ENCODE measurements at places on chromosomes 5 and 9.

DNA sequence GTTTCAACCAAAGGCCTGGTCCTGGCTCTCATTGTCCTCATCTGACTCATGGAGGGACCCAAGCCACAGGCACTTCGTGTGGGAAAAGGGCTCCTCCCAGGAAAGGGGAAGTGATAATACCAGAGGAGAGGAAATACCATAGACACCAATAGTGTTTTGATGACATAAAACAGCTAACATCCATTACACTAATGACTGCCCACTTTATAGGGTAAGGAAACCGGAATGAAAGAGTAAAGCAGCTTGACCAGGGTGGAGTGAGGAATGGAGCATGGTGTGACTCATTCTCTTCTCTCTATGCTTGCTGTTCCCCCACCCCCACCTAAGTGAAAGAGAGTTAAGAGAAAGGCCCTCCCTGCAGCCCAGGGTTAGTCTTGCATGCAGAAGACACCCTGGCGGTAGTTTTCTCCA, 67.4 kb upstream of the HRH2 start:
- no peak for DNase-seq

- DNase-seq = no peak
These were observed 66.8 kb downstream of the FCHO2 start for GRCh38 chr5:73022471-73023169.

- DNase-seq = no peak
These were observed 189.7 kb upstream of the SLC27A6 start for GRCh38 chr5:128775558-128775957.

DNA sequence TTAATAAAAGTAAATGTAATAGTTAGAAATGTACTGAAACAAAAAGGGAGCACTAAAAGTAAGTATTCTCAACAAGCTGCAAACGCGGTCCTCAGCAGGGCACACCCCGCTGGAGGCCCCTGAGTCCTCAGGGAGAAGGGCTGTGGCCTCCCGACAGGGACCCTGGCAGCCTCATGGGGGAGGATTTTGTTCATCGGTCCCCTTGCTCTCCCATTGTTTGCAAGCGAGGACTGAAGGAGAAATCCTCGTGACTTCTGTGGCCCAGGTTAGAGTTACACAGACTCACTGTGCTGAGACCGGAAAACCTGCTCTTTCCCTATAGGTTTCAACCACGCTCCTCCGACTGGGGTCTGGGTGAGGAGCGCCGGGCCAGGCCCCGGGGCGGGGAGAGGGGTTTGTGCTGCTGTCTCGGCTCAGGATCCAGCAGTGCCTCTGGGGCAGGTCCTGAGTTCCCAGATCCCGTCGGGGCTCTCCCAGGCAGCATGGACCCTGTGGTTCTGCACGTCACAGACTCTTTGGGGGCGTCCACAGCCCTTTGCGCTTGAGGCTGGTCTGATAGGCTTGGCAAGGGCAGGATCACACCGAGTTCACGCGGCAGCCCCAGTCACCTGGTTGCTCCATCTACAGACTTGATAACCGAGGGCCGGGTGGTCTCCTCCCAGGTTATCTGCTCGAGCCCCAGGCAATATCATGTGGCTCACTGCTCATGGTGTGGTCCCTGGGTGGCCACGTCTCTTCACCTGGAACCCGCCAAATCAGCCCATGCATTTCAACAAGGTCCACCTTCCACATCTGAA, 38.8 kb downstream of the MRPL36 start:
- no peak for DNase-seq

- DNase-seq = no peak
These were observed 159.3 kb downstream of the DMAC1 start for GRCh38 chr9:7640231-7640630.

GRCh38 chr9:86141843-86142242, 42.5 kb upstream of the GOLM1 start:
- DNase-seq = no peak

- DNase-seq = no peak
These were observed 2.8 kb downstream of the GRHPR start for GRCh38 chr9:37425298-37425752.

DNA sequence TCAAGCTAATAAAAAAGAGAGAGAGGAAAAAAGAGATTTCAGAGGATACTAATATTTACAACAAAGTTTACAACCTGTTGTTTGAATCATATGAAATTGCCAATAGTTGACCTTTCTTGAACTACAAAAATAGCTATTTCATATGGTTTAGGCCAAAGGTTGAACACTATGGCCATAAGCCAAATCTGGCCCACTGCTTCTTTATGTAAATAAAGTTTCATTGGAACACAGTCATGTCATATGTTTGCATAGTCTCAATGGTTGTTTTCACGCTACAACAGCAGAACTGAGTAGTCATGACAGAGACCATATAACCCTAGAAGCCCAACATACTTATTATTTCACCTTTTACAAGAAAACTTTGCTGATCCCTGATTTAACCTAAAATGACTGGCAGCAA, 20.9 kb downstream of the SEMA5A start:
- no peak for DNase-seq

DNA sequence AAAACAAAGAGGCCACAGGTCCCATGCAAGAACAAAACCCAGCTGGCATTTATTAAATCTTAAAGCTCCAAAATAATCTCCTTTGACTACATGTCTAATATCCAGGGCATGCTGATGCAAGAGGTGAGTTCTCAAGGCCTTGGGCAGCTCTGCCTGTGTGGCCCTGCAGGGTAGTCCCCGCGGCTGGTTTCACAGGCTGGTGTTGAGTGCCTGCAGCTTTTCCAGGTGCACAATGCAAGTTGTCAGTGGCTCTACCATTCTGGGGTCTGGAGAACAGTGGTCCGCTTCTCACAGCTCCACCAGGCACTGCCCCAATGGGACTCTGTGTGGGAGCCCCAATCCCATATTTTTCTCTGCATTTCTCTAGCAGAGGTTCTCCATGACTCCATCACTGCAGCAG, 54.4 kb upstream of the HCN1 start:
- no peak for DNase-seq

GRCh38 chr9:81308404-81308803, 380.9 kb downstream of the TLE1 start:
- DNase-seq = no peak

DNA sequence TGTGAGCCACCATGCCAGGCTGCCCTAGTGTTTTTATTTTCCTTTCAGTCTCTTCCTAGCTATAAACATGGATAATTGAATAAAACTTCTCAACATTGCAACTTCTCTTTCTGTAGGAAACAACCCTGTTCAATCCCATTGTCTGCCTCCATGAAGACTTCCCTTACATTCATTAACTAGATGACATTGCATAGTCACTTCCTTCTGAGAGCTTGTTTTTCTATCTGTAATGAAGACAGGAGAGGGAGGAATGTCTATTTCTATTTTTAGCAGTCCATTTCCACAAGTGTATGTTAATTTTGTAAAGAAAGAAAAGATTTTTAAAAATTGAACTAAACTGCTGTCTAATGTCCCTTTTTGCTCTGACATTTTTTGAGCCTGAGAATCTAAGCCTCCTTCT, 55.6 kb upstream of the MELK start:
- DNase-seq = no peak

GRCh38 chr9:100669968-100670367, 92.1 kb downstream of the CAVIN4 start:
- no peak for DNase-seq

DNA sequence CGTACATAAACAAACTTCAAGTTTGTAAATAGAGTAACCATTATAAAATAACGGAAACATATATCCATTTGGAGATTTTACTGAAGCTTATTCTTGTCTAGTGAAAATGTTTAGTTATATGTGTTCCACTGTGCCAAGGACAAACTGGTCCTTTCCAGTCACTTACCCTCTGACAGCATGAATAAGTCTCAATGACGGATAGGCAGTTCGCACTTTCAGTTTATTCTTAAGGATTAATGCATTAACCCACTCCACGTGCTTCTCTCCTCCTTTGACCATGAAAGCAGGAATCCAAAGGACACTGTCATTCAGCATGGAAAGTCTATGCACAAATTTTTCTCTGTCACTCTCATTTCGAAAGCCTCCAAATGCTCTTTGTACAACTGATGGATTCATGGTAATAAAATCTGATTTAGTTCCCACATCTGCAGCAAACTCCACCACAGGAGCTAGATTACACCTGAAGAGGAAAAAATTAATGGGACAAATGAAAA, 47.1 kb downstream of the ST8SIA4 start:
- no peak for DNase-seq

Measured in hematopoietic multipotent progenitor cell treated with erythropoietin and hydrocortisone succinate and interleukin-3 and kit ligand, for 8 days (in vitro differentiated cells).